Stimulated activated CD4-positive, alpha-beta T cell treated with anti-CD3 and anti-CD28 coated beads, Interleukin-1b, Interleukin-23, amount 100 ng/mL, for 1 hour (primary cell): ENCODE measurements at places on chromosomes 6 and 20.

- DNase-seq = no peak
Measured at GRCh38 chr6:14880677-14881076, 365.2 kb upstream of the JARID2 start.

DNA sequence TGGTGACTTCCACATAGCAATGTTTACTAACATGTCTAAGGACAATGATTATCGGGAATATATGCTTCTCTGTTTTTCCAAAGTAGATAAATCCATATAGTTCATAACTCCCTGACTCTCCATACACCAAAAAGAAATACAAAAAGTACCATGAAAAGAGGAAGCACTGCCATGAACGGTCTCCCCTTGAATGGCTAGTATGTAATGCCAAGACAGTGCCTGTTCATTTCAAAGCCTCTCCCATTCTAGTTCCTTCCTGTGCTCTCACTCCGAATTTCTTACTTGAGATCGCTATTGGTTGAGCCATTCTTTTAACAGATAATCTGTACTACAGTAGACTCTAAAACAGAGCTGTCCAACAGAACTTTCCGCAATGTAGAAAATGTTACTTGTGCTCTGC lies 54.8 kb upstream of the EDN1 start:
- no peak for DNase-seq

DNA sequence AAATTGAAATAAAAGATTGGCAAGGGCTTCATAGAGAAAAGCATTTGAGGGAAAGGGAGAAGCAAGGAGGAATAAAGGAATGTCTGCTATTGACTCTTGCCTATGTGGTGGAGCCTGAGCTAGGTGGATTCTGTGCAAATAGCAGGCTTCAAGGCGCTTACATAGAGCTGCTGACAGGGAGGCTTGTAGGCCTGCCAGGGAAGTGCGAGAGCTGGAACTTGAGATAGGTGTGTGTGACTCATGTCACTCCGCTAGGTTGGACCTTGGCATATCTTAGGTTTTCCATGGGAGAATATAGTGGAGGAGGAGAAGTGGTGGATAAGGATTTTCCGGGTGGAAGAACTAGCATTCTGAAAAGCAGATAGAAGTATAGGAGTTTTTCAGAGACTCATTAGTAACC lies 14.0 kb downstream of the SNRNP48 start:
- DNase-seq = no peak

DNA sequence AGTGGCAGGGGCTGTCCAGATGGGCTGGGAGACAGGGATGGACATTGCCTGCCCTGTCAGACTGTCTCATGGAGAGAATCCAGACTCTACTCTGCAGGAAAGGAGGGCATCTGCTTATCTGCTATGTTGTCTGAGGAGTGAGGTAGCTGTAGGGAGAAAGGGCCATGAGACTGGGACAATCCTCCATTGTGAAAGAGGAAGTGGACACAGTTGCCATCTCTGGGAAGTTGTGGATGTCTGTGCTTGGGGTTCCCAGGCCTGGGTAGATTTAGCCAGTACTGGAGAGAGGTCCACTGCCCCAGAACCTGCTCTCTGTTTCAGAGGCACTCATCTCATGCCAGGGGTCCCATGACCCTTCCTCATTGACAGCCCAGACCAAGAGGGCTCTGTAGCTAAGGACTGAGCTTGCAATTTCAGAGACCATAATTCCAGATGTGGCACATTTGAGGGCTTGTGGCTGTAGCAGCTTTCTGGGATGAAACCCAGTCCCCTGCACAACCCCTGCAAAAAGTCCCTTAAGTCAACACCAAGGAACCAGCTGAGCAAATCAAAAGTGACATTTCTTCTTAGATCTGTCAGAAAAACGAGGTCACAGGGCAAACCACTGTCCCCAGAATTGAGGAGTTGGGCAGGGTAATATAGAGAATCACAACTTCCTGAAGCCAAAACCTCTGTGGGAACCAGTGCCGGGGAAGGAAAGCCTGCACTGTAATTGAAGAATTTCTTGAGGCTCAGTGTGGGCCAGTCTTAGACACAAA lies 4.1 kb upstream of the SIRPG start:
- DNase-seq = no peak

DNA sequence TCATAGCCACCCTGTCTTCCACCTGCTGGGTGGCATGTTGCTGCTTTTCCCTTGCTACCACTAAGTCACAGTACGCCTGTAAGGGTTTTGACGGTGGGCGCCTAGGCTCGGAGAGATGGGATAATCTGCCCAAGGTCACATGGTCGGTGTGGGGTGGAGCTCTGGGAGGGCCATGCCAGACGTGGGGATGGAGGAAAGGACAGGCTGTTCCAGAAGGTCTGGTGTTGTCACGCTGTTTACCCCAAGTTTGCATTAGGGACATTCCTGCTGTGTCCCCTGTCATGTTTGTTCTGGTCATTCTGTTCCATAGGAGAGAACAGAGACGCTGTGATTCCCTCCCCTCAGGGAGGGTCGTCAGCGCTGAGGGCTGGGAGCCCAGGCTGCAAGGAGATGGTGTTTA lies 16.1 kb downstream of the IP6K3 start:
- no peak for DNase-seq
